ENCODE measurements at places on chromosomes 2 and 18.
A peak's percentile ranks its signal among the peaks of the same experiment; 100 is the strongest.

DNA sequence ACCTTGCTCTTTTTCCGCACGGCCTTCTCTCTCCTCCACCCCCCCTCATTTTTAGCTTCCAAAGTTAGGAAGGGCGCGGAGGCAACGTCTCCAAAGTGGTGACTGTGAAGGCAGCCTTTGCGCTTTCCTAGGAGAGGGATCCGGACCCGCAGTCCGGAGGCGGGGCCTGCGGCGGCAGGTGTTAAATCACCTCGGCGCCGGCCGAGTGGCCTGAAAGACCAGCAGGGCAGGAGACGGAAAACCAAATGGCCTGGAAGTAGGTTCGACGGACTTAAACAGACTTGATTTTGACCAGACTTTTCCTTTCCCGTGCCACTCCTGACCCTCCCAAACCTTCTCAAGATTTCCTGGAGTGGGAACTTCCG, 615 bp downstream of the GORASP2 start:
- DNase-seq, result peak; percentile 78

DNA sequence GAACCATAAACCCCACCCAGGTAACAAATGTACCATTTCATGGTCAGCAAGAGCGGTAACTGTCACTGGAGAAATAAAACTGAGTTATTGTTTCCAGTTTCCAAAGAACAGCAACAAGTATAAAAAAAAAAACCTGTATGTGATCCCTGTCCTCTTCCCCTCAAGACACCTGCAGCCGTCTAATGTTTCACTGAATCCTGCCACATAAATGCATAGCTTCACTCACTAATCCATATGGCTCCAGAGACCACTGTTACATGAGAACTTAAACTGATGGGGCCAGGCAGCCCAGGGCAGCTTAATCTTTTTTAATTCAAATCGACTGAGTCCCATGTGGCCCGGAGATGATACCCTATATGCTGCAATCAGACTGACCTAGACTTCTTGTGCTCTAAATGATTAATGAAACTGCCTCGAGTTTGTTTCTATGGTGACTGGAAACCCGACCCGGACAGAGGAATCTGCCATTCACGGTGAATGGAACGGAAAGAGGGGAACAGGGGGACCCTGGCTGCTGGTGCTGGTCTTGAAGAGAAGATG, 60.9 kb upstream of the SIX2 start:
- peak; percentile 45 for DNase-seq

GRCh38 chr2:156474401-156474800, 38.2 kb downstream of the GPD2 start:
- no peak for DNase-seq

DNA sequence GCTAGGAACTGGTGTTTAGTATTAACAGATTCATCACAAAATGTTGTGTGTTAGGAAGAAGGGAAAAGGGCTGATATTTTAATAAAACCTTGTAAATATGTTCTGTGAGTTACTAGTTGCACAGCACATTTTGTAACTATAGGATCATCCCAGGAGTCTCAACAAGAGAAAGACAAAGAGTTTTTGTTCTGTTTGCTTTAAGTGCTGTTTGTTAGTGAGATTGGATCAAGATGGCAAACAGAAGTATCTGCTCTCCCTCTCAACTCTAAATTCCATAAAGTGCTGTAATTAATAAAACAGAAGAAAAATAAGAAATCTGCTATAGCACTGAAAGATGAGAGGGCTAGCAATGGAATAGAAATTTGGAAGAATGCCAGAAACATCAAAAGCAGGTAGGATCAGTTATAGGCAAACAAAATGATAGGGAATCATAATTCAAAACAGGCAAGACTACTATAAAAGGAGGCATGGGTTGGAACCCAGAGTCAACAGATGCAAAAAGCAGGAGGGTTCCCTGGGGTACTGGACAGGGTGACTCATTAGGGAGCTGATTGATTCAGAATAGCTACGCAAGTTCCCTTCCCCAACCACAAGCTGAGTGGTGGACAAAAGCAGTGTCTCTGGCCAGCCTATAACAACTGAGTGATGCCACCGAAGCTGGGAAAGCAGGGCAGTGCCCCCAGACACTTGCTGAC, 75.8 kb downstream of the DYNC1I2 start:
- DNase-seq, result no peak

- DNase-seq, result no peak
Observed at GRCh38 chr2:209525331-209525730, 101.5 kb downstream of the MAP2 start.

GRCh38 chr2:98446850-98447249, 2.2 kb downstream of the INPP4A start:
- no peak for DNase-seq

DNA sequence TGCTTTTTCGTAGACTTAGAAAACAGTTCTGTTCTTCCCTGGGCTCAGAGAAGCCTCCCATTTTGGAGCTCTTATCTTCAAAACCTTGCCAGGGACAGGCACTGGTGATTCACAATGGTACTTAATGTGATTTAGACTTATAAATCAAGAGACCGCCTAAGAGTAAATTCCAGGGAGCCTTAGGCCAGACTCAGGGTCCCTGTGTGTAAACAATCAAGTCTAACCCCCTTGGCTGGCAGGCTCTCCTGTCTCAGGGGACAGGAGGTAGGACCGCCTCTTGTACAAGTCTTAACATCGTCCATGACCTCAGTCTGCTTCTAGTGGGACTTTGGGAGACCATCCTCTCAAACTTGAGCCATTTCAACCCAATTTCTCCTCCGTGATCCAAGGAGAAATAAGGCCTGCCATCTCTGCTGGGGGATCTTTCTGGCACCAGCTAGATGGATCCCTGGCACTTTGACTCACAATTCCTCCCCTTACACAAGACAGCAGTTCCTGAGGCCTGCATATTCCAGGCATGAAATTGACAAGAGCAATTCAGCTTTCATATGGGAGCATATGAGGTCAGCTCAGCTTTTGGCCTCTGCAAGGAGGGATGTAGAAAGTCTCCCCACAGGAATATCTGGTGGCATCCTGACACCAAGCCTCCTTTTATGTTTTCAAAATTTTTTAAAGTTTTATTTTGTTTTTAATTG, 487.0 kb downstream of the TNS1 start:
- DNase-seq, result no peak

DNA sequence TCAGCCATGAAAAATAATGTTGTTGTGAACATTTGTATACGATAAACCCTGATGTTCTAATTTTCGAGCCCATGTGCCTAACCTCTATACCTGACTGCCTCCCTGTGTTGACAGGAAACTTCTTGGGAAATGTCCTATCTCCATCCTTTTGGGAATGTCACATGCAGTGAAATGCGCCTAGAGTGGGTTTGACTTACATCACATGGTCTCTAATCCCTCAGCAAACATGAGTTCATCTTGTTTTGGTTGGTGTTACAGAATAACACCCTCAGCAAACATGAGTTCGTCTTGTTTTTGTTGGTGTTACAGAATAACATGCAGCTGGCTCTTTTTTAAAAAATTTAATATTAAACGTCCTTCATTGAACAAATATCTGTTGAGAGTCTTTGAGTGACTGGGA, 4.3 kb upstream of the UGT1A6 start:
- DNase-seq, result no peak

GRCh38 chr18:48300463-48300961, 108.7 kb downstream of the ZBTB7C start:
- no peak for DNase-seq

GRCh38 chr2:19882286-19882685, 19.5 kb downstream of the TTC32 start:
- peak; percentile 17 for DNase-seq

GRCh38 chr2:31384351-31384750, 30.2 kb downstream of the XDH start:
- DNase-seq, result no peak

GRCh38 chr2:179455824-179456223, 191.2 kb upstream of the SESTD1 start:
- no peak for DNase-seq

GRCh38 chr2:65514555-65515195, 82.3 kb upstream of the SPRED2 start:
- DNase-seq, result no peak

- no peak for DNase-seq
Observed at GRCh38 chr2:168211664-168212163, 35.7 kb downstream of the STK39 start.

GRCh38 chr2:189545418-189545817, 35.2 kb downstream of the SLC40A1 start:
- DNase-seq, result no peak

DNA sequence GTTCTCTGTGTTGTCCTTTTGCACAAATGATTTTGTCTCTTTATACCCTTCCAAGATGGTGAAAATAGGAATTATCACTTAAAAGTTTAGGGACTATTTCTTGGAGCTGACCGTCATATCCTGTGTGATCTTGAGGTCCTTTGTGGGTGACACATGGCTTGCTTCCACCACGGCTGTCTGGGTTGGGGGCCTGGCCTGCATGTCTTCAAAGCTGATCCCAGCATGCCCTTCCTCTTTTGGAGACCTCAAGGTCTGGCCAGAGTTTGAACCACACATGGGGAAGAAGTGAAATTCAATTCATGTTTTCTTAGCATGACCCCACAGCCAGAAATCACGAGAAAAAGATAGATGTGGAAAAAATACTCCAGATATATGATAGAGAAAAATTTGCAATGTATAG, 14.0 kb downstream of the SFTPB start:
- DNase-seq, result no peak

DNA sequence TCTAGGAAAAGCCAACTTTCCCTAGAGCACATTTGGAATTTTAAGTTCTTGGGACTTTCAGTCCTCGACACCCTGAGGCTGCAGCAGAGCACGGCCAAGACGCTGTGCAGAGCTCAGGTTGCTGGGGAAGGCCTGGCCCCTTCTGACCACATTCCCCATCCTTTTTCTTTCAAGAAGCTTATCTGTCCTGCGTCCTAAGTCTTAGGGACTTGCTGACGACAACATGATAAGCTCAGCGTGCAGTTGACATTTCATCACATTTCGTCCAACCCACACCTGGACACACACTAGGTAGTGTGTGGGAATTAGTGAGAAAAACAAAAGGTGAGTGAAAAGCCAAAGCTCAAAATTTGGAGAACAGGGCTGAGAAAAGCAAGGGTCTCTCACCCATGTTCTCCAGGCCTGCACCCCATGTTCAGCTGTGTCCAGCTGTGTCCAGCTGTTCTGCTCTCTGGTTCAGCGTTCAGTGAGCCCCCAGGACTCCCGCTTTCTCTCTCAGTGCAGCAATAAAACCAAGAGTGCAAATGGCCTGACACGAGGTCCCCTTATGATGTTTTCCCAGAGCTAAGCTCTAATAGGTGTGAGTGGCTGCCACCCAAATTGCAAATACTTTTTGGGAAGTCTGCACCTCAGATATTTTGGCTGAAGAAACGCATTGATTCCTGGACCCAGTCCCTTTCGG, 101.9 kb downstream of the RGPD3 start:
- no peak for DNase-seq

DNA sequence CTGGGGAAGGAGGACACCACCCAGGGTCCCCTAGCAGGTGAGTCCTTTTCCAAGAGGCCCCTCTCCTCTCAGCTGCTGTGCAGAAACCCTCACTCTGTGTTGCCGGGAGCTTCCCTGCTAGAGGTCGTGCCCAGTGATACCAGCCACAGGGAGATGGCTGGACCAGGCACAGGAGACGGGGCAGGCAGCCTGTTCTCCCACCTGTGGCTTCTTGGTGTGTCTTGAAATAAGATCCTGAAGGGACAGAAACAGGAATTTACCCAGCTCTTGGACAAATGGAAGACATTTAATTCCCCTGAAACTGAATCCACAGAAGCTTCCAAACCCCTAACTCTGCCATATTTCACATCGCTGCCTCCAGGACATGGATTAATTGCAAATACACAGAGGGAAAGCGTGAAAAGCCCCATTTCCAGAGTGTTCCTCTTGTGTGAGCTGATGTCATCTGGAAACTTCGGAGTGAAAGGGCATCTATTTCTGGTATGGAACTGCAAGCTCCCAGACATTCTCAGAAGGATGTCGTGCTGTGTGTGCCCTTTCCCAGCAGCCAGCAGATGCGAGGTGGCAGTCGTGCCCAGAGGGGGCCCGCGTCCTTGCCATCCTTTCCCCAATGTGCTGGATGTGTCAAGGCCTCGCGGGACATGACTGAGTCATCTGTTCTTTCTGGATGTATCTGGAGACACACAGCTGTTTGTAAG, 177.7 kb downstream of the SEPTIN10 start:
- DNase-seq, result no peak

DNA sequence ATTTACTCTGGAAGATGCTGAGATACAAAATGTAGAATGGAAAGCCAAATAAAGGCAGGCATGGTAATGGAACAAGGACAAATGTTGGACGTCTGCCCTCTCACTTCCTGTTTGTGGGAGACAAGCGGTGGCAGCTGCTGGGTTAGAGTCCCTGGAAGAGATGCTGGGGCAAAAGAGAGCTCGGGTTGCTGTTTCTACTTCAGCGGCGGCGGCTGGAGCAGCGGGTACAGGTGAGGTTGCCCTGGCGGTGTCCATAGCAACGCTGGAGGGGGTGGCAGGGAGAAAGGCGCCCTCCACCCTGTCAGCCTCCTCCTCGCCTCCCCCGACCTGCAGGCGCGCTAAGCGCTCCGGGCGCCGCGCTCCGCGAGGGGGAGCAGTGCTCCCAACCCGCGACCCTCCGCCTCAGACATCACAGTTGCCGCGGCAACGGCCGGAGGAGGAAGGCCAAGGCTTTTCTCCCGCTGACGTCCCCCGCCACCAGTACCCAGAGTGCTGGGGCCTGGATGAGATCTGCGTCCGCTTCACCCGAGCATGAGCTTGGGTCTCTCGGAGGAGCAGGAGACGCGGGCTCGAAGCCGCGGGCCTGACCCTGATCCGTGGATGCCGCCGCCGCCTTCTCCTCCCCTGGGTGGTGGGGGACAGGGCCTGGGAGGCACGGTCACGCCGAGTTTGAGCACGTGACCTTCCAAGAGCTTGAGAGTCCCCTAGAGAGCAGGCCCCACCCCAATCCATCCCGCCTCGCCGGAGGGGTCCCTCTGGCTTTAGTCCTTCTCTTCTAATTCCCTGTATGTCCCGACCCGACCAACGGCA, 65.6 kb downstream of the NOL4 start:
- peak; percentile 74 for DNase-seq

DNA sequence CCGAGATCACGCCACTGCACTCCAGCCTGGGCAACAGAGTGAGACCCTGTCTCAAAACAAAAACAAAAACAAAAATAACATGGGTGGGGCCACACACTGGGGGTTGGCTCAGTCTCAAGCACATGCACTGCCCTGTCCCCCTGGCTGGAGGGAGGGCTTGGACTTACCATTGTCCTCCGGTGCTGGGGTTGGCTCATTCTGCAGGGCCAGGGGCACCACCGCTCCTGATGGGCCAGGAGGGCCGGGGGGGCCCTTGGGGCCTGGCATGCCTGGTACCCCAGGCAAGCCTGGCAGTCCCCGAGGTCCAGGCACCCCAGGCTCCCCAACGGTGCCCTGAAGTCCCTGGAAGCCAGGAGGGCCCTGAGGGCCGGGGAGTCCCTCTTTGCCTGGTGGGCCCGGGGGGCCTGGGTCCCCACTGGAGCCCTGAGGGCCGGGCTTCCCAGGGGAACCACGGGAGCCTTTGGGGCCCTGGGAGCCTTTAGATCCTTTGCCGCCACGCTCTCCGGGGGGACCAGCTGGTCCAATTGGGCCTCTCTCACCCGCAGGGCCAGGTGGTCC, 66.8 kb upstream of the THOC1 start:
- DNase-seq, result no peak

All from H1 (cell line).